ENCODE measurements at places on chromosomes 4 and X.

GRCh38 chr4:67522851-67523671 lies 22.2 kb downstream of the CENPC start:
- DNase-seq: peak; percentile 35

GRCh38 chrX:134457708-134458107 lies 2.3 kb upstream of the HPRT1 start:
- no peak for DNase-seq

GRCh38 chr4:11895766-11896165 lies 467.1 kb upstream of the HS3ST1 start:
- no peak for DNase-seq

DNA sequence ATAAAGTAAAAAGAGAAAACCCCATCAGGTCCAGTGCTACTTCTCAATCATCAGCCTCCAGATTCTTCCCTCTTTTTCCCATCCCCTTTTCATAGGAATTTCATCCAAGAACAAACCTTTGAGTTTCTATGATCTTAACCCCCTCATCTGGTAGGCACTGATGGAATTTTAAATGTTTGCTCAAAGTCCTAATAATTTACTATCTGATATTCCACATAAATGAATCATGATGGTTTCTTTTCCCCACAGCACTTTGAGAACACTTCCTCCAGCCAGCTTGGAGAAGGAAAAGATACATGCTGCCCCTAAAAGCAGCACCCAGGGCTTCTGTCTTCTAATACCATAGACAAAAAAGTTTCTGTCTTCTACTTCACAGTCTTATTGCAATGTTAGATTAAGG lies 19.4 kb upstream of the KLHL8 start:
- DNase-seq: no peak

- no peak for DNase-seq
These were observed 8.7 kb upstream of the HPGDS start for GRCh38 chr4:94351319-94351718.

GRCh38 chr4:89420507-89420906 lies 112.9 kb upstream of the GPRIN3 start:
- DNase-seq: no peak

- DNase-seq: no peak
These were observed 326.7 kb upstream of the CLNK start for GRCh38 chr4:11011249-11011648.

- DNase-seq: no peak
These were observed 83.6 kb upstream of the MAPK10 start for GRCh38 chr4:86443495-86443894.

GRCh38 chrX:111010111-111010510 lies 85.9 kb upstream of the PAK3 start:
- no peak for DNase-seq

DNA sequence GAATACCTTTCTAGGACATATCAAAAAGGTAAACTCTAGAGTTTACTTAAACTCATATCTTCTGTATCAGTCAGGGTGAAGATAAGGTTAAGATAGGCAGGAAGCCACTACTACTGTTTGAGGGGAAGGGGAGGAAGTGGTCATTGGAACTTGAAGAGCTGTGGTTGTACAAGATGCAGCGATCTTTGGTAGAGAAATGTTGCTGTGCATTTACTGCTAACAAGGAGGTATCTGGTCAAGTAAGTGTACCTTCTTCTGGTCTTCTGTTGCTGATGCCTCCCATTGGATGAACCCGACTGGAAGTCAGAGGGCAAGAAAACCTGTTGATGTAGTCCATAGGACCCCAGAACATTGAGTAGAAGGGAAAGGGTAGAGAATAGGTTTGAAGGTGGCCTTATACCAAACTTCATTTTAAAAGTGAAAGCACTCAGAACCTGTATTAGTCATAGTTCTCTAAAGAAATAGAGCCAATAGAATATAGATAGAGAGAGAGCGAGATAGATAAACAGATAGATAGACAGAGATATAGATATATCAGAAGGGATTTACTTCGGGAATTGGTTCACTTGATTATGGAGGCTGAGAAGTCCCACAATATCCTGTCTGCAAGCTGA lies 47.9 kb upstream of the TSPAN5 start:
- DNase-seq: no peak

GRCh38 chr4:186701273-186701672 lies 22.4 kb downstream of the FAT1 start:
- DNase-seq: peak; percentile 62

- no peak for DNase-seq
These were observed 36.8 kb downstream of the NSD2 start for GRCh38 chr4:1907848-1908525.

- DNase-seq: peak; percentile 78
These were observed 34.6 kb downstream of the SEPTIN11 start for GRCh38 chr4:76984127-76984526.

- no peak for DNase-seq
These were observed 88.2 kb downstream of the ABCB7 start for GRCh38 chrX:75067931-75068330.

- DNase-seq: no peak
These were observed 151.2 kb upstream of the KLF3 start for GRCh38 chr4:38512840-38513239.

- peak; percentile 41 for DNase-seq
These were observed at the start of gene MID2 for GRCh38 chrX:107825698-107826237. Gene MID2, plus strand, starts transcription at chrX:107825866. Its CDS starts 561 bp downstream, at chrX:107826427.

DNA sequence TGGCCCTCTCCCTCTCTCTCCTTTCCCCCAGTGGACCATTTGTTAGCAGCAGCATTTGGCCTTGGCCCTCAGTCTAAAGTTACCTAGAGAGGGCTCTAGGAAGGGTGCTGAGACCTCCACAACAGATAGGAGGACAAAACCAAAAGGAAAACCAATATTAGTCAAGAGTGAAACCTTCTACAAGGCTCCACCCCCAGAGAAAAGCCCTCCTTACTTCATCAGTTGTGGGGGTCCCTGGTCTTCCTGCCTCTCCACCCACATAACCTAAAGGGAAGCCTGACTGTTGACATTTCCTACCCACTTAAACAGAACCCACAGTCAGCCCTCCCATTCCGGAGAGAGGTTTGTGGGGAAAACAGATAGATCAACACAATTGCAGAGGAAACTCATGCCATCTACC lies 4.7 kb upstream of the CD40LG start:
- DNase-seq: no peak

GRCh38 chr4:32932156-32932555 lies 2212.0 kb downstream of the PCDH7 start:
- DNase-seq: no peak

- DNase-seq: no peak
These were observed 45.9 kb upstream of the WDR1 start for GRCh38 chr4:10162341-10163000.

- no peak for DNase-seq
These were observed 61.1 kb upstream of the ARSJ start for GRCh38 chr4:114040319-114041116.

DNA sequence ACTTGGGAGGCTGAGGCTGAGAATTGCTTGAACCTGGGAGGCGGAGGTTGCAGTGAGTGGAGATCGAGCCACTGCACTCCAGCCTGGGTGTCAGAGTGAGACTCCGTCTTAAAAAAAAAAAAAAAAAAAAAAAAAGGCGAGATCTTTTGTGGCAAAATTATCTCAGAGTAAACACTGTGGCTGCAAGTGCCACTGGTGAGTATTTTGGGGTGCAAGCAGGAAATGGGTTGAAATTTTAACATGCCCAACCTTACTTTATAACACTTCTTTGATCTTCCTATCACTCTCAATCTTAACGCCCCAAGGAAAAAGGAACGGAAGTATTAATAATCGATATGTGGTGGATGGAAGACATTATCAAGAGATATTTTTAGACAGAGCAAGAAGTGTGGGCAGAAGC lies 32.1 kb downstream of the SLC34A2 start:
- no peak for DNase-seq

- DNase-seq: no peak
These were observed 10.6 kb downstream of the TSPAN6 start for GRCh38 chrX:100625985-100626491.

DNA sequence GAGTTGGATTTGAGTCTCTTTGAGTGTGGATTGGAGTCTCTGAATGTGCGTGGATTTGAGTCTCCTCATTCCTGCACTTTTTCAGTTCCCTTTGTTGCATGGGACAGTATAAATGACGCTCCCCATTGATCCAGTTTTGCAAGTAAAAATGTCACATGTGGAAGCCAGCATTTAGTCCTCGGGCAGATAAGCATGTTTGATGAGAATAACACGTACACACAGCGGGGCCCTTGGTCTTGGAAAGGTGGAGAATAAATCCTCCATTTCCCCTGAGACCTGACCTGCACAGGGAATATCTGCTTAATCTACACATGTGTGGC lies 8.1 kb downstream of the P2RY8 start:
- DNase-seq: no peak

DNA sequence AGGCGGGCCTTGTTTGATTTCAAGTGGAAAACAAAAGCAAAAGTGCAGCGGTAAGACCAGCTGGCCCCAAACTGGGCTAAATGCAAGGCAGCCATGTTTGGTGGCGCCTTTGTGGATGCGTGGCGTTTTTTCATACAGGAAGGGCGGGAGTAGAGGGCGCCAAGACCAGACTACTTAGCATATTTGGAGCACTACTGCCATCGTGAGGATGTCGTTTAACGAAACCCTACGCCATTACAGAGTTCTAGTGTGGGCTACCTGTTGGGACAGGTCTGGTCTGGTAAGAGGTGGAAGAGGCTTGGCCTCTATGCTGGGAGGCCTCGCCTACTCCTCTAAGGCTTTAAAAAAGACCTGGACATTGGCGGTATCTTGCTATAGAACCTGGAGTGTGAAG lies 230.7 kb upstream of the STK26 start:
- DNase-seq: no peak

- no peak for DNase-seq
These were observed 32.0 kb downstream of the NAP1L2 start for GRCh38 chrX:73182502-73183114.

- peak; percentile 100 for DNase-seq
These were observed 17.8 kb upstream of the CHIC2 start for GRCh38 chr4:54082168-54082567.

DNA sequence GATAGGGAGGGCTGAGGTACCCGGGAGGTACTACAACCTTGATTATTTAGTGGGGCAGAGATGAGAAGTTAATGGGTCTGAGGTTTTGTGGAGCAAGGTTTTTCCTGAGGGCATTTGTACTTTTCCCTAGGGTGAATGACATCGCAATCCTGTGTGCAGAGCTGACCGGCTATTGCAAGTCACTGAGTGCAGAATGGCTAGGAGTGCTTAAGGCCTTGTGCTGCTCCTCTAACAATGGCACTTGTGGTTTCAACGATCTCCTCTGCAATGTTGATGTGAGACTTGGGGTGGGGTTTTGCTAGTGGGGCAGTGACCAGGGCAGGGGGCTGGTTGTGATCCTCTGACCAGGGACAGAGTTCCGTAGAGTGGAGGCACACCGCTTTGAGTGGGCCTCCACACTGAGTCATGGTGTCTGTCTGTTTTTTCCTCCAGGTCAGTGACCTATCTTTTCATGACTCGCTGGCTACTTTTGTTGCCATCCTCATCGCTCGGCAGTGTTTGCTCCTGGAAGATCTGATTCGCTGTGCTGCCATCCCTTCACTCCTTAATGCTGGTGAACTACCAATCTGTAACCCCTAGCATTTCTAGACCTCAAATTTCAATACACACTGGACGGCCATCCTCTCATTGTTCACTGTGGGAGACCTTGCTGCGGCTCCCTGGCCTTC lies 9.9 kb downstream of the MED12 start:
- DNase-seq: no peak

- no peak for DNase-seq
These were observed 6.3 kb downstream of the HAUS7 start for GRCh38 chrX:153464116-153464515.

GRCh38 chrX:3216581-3217180 lies 129.8 kb downstream of the MXRA5 start:
- no peak for DNase-seq

GRCh38 chrX:109399831-109400230 lies 82.1 kb downstream of the GUCY2F start:
- no peak for DNase-seq

DNA sequence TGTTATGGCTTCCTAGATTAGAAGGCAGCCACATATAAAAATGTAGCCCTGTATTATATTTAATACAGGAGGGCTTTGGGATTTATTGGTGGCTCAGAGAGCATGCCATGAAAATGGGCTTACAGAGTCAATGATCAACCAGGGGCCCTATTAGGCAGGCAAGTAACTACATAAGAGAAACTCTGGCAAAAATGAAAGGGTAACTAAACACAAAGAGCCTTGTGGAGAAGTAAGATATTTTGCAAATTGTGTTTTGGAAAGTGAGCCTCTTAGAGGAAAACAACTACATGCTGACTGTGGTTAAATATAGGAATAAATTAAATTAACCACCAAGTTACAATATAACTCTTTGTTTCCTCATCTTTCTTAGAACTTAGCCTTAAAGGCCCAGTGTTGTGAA lies 5.5 kb downstream of the SAT1 start:
- no peak for DNase-seq

GRCh38 chrX:22035236-22035635 lies 3.1 kb downstream of the PHEX start:
- DNase-seq: no peak

DNA sequence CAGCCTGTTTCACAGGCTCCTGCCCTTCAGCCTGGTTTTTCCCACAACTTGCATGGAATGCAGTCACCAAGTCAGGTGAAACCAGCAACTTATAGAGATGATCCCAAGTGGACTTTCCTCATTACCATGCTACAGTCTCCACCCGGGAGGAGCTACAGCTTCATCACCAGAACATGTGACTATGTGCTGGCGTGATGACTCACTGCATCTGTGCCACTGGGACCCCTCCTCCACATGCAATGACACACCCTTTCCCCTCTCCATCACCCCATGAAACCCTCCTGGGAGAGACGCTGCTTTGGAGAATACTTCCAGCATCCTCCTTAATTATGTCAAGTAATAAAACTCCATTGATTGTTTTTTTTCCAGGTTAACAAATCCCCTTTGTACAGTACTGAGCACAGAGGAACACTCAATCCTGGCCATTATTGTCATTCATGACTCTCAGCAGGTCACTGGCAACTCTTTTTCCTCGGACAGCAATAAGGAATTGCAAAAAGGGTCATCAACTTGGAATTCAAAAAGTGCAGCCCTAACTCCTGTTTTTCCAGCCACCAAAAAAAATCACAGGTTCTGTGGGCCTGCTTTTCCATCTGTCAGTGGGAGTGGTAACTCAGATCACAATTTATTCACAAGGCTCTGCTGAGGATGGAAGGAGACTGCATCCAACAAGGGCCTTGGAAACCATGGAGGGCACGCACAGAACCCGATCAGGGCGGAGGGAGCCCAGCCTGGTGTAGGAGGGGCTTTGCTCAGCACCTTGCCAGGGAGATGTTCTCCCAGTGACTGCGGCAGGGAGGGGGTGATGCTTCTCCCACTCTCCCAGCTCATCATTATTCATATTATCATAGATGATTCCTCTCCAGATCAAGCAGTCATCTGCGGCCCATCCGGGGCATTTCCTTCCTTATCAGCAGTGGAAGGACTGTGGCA lies 17.4 kb downstream of the QDPR start:
- DNase-seq: peak; percentile 75

GRCh38 chr4:67104145-67104544 lies 441.2 kb downstream of the CENPC start:
- DNase-seq: no peak

Measured in fibroblast of skin of back (primary cell).